CD4-positive, alpha-beta T cell treated with Interleukin-15 for 1 hour (primary cell): ENCODE measurements at places on chromosomes 1 and 21.
A peak's percentile ranks its signal among the peaks of the same experiment; 100 is the strongest.

GRCh38 chr21:34874684-34875513, 174.2 kb downstream of the RUNX1 start:
- no peak for DNase-seq

DNA sequence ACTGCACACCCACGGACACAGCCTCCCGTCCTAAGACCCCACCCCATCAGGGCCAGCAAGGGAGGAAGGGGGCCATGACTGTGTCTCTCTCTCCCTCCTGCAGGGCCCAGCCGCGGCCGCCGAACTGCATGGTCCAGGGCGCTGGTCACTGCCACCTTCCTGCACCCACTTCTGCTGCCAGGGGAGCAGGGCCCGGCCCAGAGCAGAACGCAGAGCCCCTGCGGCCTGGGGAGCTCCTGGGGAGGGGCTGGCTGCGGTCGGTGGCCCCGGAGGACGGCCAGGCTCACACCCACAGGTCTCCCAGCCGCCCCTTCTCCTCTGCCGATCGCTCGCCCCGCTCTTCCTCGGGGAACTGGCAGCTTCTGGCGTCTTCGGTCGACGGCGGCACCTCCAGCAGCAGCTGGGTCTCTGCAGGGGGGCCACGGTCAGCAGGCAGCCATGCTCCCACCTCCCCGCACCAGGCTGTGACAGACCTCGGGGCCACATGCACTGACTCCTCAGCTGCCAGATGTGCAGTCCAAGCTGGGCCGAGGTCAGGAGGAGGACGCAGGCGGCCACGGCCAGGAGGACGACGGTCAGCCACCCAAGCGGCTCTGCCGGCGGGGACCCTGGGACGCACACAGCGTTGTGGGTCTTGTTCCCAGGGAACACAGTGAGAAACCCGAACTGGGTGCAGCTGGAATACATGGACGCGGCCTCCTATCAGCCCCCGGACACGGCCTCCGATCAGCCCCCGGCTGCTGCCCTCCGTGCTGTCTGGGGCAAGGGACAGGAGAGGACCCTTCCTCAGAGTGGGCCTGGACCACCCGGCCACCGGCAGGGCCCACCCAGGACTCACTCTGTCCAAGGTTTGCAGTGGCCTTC, 2.6 kb downstream of the TNFRSF18 start:
- peak; percentile 16 for DNase-seq

DNA sequence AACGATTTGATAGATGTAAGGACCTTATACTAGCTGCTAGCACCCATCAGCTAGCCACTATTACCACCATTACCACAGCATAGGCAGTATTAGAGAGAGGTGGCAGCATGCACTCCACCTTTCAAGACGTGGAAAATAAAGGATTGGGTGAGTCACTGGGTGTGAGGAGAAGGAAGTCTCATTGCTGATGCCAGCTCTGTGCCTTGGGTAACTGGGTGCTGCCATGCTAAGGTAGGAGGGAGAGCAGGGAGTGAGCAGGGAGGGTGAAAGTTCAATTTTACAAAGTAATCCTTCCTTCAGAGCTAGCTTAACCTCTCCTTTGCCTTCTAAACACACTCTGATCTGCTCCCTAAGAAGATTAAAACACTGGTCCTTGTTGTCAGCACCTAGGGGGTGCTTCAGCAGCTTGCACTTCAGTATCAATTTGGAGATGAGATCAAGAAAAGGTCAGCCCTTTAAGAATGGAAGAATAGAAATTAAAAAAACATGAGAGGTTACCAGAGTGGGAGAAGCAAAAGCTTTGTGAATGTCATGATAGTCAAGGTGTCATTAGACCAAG, 1.8 kb upstream of the LIN9 start:
- no peak for DNase-seq

DNA sequence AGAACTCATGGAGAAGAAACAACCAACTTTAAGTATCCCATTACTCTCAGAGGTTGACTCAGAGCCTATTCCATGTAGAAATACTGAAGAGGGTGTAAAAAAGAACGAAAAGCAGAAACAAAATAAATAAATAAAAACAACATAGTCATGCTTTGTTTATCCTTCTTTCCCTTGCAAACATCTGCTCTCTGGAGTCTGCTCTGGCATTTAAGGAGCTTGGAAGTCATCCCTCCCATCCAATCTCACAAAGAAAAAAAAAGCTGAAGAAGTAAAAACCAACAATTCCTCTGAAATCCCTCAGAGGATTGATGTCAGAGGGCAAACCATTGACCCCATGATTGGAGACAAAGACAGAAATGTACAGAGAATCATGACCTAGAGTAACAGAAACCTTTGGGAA, 302.6 kb upstream of the GREM2 start:
- DNase-seq, result no peak

- DNase-seq, result no peak
Measured at GRCh38 chr1:226378071-226378470, 29.8 kb downstream of the PARP1 start.

DNA sequence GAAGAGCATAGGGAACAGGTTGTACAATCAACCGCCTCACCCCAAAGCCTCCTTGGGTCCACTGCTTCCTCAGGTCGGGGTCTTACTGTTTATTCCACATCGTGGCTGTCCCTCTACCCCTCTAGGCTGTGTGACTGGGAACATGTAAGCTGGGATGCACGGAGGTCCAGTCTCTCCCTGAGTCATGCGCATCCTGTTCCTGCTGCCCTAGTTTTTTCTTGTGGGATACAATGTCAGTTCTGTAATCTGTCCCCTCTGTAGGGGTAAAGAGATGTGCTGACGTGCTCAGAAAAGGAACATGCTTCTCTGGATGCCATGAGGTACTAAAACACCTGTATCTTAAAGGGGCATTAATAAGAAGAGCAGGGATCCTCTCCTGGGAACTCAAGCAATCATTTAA, 66.2 kb downstream of the SLC45A1 start:
- DNase-seq, result no peak

- DNase-seq, result no peak
Measured at GRCh38 chr1:65146908-65147423, 1.0 kb upstream of the AK4 start.

DNA sequence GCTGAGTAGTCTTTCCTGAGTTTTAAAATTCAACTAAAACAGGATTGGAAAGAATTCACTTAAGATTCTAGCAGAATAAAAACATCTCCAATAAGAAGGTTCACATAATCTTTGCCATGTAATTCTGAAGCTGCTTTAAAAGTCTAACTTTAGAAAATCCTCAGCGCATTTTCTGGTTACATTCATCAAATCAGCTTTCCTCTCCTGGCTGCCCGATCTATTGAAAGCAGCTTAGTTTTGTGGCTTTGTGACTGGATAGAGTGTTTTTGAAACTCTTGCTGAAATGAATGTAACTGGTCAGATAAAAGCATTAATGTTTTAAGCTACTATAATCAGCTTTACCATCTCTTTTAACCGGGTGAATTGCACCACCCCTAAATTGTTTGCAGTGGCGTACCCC, 66.8 kb downstream of the DOP1B start:
- no peak for DNase-seq

DNA sequence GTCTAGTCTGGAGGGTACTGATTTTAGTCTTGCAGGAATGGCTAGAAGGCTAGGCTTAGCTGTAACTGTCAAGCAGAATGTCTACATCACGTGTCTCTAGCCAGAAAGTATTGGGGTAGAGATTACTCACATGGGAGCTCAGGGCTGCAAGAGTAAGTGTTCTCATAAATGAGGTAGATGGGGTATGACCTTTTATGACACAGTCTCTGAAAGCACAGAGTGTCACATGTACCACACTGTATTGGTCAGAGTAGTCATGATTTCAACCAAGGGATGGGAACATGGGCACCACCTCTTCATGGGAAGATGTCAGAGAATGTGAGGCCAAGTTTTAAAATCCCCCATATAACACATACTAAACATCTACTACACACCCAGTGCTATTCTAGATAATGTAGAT, 2.9 kb downstream of the FYB2 start:
- no peak for DNase-seq

DNA sequence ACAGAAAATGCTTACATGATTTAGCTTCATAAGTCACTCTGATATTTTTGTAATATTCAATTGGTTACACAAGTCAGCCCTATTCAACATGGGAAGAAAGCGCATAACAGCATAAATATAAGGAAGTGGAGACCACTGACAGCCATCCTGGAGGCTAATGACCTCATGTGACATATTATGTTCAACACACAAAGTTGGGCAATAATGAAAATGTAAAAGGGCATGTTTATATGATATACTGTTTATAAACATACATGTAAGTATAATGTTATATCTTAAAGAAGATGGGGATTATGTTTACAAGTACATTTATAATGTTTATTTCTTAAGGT, 30.2 kb downstream of the EVI5 start:
- DNase-seq, result no peak

DNA sequence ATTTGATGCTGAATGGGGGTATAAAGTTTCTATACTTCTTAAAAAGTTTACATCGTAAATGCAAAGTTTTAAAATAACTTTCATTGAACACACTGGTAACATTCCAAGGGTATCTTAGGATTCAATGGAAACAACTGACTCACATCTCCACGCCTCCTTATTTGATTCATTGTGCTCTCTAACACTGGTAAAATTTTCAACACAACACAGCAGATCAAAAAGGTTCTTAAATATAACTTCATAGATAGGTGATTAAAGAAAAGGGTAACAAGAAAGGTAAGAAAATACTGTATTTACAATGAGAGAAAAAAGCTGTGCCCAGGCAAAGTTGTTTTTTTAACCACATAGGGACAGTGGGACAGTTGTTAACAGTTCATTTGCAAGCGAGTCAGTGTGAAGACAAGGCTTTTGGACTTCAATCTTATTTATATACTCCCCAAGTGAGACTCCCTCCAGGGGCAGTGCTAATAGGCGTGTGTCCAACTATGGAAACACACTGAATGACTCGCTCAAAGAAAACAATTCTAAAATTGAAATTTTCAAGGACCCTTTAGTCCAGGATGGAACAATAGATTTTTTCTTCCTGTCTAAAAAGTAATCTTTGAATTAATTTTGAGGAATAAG, 140.5 kb downstream of the TIAM1 start:
- no peak for DNase-seq

GRCh38 chr1:79976287-79976686, 969.8 kb upstream of the ADGRL4 start:
- no peak for DNase-seq

DNA sequence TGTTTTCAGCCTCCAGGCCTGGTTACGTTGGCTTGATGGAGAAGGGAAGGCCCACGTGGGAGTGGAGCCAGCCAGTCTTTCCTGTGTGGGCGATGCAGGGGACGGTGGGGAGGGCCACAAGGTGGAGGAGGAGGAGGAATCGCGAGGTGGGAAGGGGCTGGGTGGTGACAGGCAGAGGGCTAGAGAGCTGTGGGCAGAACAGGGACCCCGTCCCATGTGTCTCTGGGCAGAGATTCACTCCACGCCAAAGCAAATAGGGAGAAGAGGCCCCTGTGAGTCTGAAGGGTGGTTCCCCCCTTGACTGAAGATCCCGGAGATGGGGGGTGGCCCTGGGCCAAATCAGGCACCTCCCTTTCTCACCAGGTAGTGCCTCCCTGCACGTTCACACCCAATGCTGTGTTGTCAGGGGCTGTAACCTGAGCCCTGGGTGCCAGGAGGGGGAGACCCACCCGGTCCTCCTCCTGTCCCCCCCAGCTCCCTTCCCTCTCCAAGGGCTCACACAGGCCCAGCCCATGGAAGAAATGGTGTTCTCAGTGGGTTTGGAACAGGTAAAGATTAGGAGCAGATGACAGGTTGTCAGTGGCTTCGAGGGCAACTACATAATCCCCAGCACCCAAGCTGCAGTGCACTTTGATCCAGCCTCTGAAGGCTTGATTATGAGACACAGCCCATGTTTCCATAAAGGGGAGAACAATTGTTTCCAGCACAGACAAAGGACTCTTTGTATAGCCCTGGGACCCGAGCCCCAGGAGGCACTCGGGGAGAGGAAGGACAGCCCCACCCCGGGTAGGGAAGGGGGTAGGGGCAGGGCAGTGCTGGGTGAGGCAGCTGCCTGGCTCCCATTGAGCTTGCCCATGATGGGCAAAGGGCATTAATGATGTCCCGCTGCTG, 37.7 kb upstream of the GPR37L1 start:
- no peak for DNase-seq

DNA sequence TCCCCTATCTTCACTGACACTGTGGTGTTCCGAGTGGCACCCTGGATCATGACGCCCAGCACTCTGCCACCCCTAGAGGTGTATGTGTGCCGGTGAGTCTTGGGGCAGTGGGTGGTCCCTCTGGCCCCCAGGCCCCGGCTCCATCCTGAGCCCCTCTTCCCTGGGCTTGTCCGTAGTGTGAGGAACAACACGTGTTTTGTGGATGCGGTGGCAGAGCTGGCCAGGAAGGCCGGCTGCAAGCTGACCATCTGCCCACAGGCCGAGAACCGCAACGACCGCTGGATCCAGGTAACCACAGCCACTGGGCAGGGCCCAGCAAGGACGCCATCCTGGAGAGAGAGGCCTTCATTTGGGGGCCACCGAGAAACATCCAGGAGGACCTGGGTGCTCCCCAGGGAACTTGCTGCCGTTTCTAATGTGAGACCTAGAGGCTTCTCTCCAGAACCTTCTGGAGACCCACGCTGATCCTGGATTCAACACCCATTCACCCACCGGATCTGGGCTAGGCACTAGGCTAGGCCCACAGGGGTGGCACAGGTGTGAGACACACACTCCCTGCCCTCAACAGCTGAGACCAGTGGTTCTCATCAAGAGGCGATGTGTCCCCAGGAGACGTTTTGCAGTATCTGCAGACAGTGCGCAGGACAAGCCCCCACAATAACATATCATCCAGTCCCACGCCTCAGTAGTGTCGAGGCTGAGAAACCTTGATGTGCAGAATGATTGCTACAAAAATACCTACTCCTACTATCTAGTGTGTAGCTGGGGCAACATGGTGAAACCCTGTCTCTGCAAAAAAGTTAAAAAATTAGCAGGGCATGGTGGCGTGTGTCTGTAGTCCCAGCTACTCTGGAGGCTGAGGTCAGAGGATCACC, 22.2 kb downstream of the PADI3 start:
- no peak for DNase-seq

GRCh38 chr1:48227165-48228013, 4.9 kb downstream of the SLC5A9 start:
- peak; percentile 41 for DNase-seq

DNA sequence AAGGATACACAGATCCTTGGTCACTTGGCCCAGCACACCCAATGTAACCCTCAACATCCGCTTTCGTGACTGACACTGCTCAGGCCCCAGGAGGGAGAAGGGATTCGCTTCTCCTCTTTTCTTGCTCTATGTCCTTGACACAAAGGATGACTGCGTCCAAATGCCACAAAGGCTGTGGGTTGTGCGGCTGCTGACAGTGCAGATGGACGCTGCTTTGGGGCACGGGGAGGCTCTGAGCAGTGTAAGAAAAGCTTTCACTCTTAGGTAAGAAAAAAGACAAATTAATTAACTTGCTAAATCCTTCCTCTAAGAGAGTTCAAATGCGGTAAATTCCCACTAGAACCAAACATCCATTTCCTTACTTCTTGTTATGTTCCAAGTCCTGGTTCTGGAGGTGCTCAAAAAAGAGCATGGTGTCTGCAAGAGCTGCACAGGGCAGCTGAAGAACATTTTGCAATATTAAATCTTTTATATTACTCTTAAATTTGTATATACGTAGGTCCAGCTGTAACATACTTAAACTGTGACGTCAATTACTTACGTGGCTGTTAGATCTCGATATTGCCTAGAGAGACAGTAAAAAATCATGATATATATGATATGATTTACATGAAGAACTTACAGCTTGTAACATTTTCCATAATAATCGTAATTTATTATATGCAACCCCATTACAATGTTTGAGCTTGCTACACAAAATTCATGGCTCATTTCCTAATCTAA, 19.4 kb upstream of the EPHB2 start:
- DNase-seq, result no peak

GRCh38 chr1:221813887-221814286, 72.0 kb upstream of the DUSP10 start:
- no peak for DNase-seq
